ENCODE measurements at places on chromosomes 2 and 18. TPM values are rescaled to one million over a fixed set of nuclear protein-coding genes. Genes with fewer than 3 reads are reported as not detected.

- H3K27me3 ChIP-seq: no peaks in the 10 kb centered on the region
- peaks cover 46% of the 10 kb centered on the region for H3K36me3 ChIP-seq
- H3K4me1 ChIP-seq: peaks cover 23% of the 10 kb centered on the region
- peak overlapping the region; percentile 9 for H3K27ac ChIP-seq
- no peak overlapping the region for H3K4me3 ChIP-seq
Measured at GRCh38 chr2:24543252-24543651, 52.2 kb downstream of the NCOA1 start.

- H3K27me3 ChIP-seq: peaks cover 20% of the 10 kb centered on the region
- no peak overlapping the region for H3K4me3 ChIP-seq
- H3K27ac ChIP-seq: no peak overlapping the region
- DNase-seq: no peak
- peaks cover 2% of the 10 kb centered on the region for H3K36me3 ChIP-seq
Measured at GRCh38 chr18:44817831-44818473, 137.3 kb downstream of the SETBP1 start.

DNA sequence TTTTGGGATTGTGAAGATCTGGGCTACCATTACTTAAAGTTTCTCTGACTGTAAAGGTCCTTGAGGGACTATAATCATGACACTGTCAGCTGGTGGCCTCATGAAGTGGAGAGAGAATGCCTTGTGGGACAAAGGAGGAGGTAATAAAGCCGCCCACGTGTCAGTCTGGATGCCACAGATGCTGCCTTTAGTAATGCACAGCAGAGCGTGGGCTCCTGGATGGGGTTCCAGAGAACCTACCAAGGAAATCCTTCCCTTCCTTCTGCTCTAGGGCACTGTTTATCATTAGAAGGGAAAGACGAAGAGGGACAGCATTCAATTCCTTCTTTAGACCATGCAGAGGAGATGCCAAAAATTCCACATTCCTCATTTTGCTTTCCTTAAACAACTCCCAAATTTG is 63.5 kb downstream of the COL5A2 start:
- H3K36me3 ChIP-seq: no peaks in the 10 kb centered on the region
- H3K27me3 ChIP-seq: peaks cover 2% of the 10 kb centered on the region
- H3K4me3 ChIP-seq: no peak overlapping the region
- no peak overlapping the region for H3K27ac ChIP-seq
- H3K4me1 ChIP-seq: peaks cover 10% of the 10 kb centered on the region

- H3K4me1 ChIP-seq: no peaks in the 10 kb centered on the region
- H3K4me3 ChIP-seq: no peak overlapping the region
- H3K36me3 ChIP-seq: no peaks in the 10 kb centered on the region
- DNase-seq: no peak
- H3K27ac ChIP-seq: no peak overlapping the region
- peaks cover 4% of the 10 kb centered on the region for H3K27me3 ChIP-seq
Measured at GRCh38 chr2:112021781-112022231, 33.3 kb upstream of the TMEM87B start.

DNA sequence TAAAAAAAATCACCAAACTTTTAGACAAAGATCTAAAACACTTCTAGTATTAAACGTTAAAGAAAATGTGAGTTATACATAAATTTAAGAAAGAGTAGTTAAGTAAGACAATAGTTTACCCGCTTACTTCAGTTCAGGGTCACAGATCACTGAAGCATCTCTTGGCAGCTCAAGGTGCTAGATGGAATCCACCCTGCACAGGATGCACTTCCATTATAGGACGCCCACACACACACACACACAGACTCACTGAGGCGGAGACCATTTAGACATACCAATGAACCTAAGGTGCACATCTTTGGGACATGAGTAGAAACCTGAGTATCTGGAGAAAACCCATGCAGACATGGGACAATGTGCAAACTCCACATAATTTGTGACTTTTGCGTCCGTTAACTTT is 630.6 kb upstream of the ZNF804A start:
- H3K4me1 ChIP-seq: no peaks in the 10 kb centered on the region
- H3K27me3 ChIP-seq: no peaks in the 10 kb centered on the region
- DNase-seq: no peak
- no peaks in the 10 kb centered on the region for H3K36me3 ChIP-seq
- no peak overlapping the region for H3K4me3 ChIP-seq

- no peak overlapping the region for H3K4me3 ChIP-seq
- H3K27ac ChIP-seq: no peak overlapping the region
- peaks cover 10% of the 10 kb centered on the region for H3K36me3 ChIP-seq
- peaks cover 34% of the 10 kb centered on the region for H3K4me1 ChIP-seq
- peak; percentile 30 for DNase-seq
Measured at GRCh38 chr18:35592298-35592697, 10.8 kb downstream of the GALNT1 start.

- H3K4me3 ChIP-seq: no peak overlapping the region
- no peak for DNase-seq
- peaks cover 11% of the 10 kb centered on the region for H3K27me3 ChIP-seq
Measured at GRCh38 chr2:18125303-18125702, 246.8 kb downstream of the KCNS3 start.

DNA sequence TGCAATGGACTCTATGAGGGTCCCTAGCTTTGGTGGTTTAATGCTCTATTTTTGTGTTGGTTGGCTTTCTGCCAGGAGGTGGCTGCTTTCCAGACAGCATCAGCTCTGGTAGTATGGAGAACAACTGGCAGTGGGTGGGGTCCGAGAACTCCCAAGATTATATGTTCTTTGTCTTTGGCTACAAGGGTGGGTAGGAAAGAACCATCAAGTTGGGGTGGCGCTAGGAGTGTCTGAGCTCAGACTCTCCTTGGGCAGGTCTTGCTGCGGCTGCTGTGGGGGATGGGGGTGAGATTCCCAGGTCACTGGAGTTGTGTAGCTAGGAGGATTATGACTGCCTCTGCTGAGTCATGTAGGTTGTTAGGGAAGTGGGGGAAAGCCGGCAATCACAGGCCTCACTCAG is 976.1 kb upstream of the GYPC start:
- no peaks in the 10 kb centered on the region for H3K36me3 ChIP-seq
- H3K27ac ChIP-seq: no peak overlapping the region
- H3K27me3 ChIP-seq: no peaks in the 10 kb centered on the region
- no peaks in the 10 kb centered on the region for H3K4me1 ChIP-seq
- H3K4me3 ChIP-seq: no peak overlapping the region
- DNase-seq: no peak

DNA sequence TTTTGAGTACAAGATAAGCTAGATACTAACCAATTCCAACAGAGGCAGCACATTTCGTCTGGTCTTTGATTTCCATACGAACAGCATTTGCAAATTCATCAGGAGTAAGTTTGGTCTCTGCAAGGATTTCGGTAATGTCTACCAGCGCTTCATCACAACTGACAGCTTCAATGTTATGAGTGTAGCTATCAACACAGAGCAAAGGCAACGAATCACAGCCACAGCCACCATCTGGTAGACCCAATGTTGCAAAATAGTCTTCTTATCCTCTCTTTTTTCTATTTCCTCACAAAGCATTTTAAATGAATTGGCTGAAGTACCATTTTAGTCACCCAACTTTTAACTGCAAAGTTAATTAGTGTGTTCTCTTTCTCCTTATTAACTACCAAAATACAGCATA is 68.3 kb downstream of the REV1 start:
- H3K27ac ChIP-seq: no peak overlapping the region
- DNase-seq: no peak
- H3K27me3 ChIP-seq: no peaks in the 10 kb centered on the region
- no peaks in the 10 kb centered on the region for H3K4me1 ChIP-seq
- peaks cover 42% of the 10 kb centered on the region for H3K36me3 ChIP-seq
- no peak overlapping the region for H3K4me3 ChIP-seq

DNA sequence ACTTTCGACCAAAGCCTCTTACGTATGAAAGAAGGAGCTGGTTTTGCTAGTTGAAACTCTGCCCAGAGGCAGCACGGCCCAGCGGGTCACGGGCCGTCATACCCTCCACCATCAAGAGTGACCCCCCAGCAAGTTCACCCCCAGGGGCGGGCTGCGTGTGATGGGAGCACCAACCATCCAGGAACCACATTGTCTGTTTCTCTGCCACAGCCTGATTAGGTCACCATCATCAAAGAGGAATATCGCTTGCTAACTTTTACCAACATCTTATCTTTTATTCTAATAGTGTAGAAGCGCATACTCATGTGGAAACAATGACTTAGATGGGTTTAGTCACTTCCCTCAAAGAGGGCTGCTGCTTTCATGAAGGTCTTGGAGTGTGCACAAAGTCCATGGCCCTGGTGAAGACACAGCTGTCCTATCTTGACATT is 116.6 kb upstream of the SMIM21 start:
- peaks cover 21% of the 10 kb centered on the region for H3K27me3 ChIP-seq
- H3K36me3 ChIP-seq: no peaks in the 10 kb centered on the region
- H3K4me3 ChIP-seq: no peak overlapping the region
- no peak for DNase-seq

DNA sequence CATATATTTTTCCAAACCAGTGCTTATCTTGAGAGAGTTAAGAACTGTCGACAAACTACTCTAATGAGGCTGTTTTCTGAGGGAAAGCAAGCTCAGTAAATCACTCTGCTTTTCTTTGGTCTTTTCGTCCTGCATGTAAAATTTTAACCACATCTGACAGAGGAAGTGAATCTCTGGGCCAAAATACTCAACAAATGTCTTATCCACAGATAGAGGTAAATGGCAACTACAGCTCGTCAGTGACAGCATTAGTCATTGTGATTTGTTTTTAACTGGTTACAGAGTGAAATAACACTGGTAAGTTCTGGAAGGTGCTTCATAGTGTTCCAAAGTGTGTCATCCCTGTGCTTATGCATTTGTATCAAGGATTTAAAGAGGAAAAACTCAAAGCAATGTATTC is 82.6 kb upstream of the SLC8A1 start:
- no peaks in the 10 kb centered on the region for H3K36me3 ChIP-seq
- peaks cover 2% of the 10 kb centered on the region for H3K27me3 ChIP-seq
- peak overlapping the region; percentile 31 for H3K27ac ChIP-seq
- DNase-seq: no peak
- H3K4me1 ChIP-seq: peaks cover 7% of the 10 kb centered on the region
- H3K4me3 ChIP-seq: no peak overlapping the region

DNA sequence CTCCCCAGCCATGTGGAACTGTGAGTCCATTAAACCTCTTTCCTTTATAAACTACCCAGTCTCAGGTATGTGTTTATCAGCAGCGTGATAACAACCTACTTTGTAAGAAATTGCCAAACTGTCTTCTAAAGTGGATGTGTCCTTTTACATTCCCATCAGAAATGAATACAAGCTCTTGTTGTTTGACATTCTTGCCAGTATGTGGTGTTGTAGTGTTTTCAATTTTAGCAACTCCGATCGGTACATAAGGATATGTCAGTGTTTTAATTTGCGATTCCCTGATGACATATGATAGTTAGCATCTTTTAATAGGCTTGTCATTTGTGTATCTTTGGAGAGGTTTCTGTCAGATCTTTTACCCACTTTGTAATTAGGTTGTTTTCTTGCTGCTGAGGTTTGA is 1156.3 kb upstream of the CRIM1 start:
- H3K4me1 ChIP-seq: no peaks in the 10 kb centered on the region
- DNase-seq: no peak
- H3K4me3 ChIP-seq: no peak overlapping the region
- no peaks in the 10 kb centered on the region for H3K36me3 ChIP-seq
- no peak overlapping the region for H3K27ac ChIP-seq
- H3K27me3 ChIP-seq: no peaks in the 10 kb centered on the region

DNA sequence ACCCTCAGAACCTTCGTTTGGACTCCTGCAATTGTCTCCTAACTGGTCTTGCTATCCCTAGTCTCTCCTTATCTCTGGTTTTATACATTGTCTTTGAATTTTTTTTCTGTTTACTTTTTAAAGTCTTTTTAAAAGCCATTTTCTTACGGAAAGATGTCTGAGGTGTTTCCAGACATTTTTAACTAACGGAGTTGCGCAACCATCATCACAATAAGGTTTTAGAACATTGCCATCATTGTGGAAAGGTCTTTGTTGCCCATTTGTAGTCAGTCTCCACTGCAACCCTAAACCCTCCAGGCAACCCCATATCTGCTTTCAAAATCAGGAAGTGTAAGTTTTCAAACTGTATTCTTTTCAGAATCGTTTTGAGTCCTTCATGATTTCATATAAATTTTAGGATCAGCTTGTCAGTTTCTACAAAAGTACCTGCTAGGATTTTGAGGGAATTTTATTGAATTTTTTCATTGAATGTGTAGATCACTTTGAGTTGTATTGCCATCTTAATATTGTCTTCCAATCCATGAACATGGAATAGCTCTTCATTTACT is 46.3 kb downstream of the ANKRD12 start:
- H3K36me3 ChIP-seq: peaks cover 43% of the 10 kb centered on the region
- no peaks in the 10 kb centered on the region for H3K27me3 ChIP-seq
- H3K27ac ChIP-seq: no peak overlapping the region
- no peak overlapping the region for H3K4me3 ChIP-seq
- peaks cover 56% of the 10 kb centered on the region for H3K4me1 ChIP-seq

DNA sequence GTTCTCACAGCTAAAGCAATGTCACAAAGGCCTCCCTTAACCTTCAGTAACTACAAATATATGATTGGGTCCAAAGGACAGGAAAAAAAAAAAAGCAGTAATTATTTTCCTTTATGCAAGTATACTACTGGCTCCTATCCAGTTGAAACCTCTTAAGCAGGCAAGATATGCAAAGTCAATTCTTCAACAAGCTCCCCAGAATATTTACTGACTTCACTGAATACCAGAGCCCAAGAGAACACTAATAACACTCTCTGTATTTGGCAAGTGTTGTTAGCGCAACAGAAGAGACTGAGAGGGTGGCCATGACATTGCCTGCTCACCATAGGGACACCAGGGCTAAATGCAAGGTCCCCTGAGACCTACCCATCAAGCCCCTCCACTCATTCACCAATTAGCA is 74.5 kb downstream of the AP1S3 start:
- H3K27ac ChIP-seq: no peak overlapping the region
- no peak overlapping the region for H3K4me3 ChIP-seq
- H3K36me3 ChIP-seq: peaks cover 2% of the 10 kb centered on the region
- no peaks in the 10 kb centered on the region for H3K27me3 ChIP-seq
- peaks cover 22% of the 10 kb centered on the region for H3K4me1 ChIP-seq
- DNase-seq: no peak

- H3K4me1 ChIP-seq: no peaks in the 10 kb centered on the region
- H3K27me3 ChIP-seq: no peaks in the 10 kb centered on the region
- no peak overlapping the region for H3K4me3 ChIP-seq
- no peaks in the 10 kb centered on the region for H3K36me3 ChIP-seq
Measured at GRCh38 chr2:240688553-240688919, 3.1 kb upstream of the AQP12A start.

Gene RAMP1
- total RNA-seq: 0.30 TPM

Gene PAX3
- not detected for total RNA-seq

Gene ITGA6
- total RNA-seq: 7.9 TPM

Gene MAPK4
- total RNA-seq: not detected

Gene TNFRSF11A
- total RNA-seq: 6.9 TPM

Gene RAD51AP2
- total RNA-seq: not detected

Gene AGXT
- total RNA-seq: not detected

Gene DSG1
- total RNA-seq: not detected

All from activated CD4-positive, alpha-beta T cell treated with anti-CD3 and anti-CD28 coated beads for 36 hours (primary cell).